AG20443 (cell line): ENCODE measurements at places on chromosomes 1 and 21.

DNA sequence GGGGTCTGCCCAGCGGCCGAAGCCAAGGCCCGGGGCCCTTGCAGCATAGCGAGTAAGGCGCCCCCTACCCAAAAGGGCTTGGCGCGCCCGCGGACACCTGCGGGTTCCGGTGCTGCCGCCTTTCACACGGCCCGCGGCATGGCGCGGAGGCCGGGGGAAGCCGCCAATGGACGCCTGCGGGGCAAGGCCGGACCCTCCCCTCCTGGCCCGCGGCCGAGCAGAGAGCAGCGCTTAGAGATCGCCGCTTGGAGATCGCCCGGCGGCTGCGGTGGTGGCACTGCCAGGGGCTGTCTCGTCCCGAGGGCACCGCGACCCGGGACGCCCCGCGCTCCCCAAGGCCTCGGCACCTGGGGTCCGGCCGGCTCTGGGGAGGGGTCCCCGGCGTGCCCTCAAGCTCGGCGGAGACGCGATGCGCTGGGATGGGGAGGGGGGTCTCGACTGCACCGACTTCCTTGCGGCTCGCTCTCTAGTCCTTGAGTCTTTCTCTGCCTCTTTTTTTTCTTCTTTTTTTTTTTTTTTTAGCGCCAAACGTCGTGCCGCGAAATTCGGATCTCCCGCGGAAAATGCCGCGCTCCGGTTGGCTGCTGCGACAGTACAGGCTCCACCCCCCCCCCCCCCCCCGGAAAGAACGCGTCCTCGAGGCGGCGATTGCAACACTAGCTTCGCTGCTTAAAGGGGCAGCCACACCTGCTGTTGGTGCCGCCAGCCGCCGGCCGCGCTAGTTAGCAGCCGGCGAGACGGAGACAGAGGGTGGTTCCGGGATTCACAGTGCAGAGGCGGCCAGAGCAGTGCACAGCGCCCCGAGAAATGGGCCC is at the start of gene E2F2:
Gene E2F2, minus strand, starts transcription at position 487 of the 815 bp plus-strand sequence. Its CDS starts 440 bp downstream, at position 47.
- DNase-seq = peak; percentile 99

GRCh38 chr21:38815060-38815405 is 9.3 kb downstream of the ETS2 start:
- DNase-seq = no peak

DNA sequence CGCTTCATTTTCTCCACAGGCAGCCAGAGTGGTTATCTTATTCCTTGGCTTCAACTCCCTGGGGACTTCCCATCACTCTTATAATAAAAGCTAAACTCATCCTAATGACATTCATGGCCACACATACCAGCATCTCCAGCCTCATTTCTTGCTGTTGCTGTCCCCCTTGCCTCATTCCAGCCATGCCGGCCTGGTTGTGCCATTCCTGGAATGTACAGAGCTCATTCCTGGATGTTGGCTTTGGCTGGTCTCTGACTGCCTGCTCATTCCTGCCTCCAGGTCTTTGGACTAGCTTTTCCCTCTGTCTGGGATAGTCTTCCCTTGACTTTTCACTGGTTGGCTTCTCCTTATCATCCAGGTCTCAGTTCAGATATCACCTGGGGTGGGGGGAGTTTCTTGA is 2.4 kb upstream of the PEF1 start:
- peak; percentile 80 for DNase-seq

DNA sequence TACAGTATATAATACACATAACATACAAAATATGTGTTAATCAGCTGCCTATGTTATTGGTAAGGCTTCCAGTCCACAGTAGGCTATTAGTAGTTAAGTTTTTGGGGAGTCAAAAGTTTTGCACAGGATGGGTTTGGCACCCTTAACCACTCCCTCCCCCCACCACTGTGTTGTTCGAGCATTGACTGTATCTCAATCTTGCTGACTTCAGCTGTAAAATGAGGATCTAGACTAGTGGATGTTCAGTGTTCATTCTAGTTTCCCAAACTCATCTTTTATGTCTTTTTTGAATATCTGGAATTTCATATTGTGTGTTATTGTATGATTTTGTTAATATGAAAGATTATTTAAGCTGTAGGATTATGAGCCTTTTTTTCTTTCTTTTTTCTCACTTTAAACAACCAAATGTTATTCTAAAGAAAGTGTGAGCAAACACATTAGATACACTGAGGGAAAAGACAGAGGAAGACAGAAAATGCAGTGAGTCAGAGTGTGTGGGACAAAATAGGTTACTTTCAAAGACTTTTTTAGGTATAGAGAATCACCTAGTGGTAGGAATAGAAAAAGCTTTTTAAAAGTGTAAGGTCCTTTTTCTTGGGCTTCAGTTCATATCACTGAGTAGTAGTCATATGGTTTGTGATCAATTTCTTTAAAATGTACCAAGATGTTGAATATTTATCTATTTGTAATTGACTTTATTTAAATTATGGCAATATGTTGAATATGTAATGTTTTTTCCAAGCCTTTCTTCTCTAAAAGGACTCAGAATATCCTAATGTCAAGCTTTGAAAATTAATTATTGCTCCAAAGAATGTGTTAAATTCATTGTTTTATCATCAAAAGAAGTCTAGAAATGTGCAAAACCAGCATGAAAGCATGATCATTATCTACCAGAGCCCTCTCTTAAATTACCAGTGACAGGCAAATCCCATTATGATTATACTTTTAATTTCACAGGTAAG is 17.9 kb upstream of the CENPF start:
- peak; percentile 55 for DNase-seq

- peak; percentile 93 for DNase-seq
Observed at GRCh38 chr1:58584082-58584895, 7.2 kb upstream of the TACSTD2 start.

GRCh38 chr1:37177230-37177864 is 143.0 kb upstream of the GRIK3 start:
- DNase-seq = peak; percentile 9

GRCh38 chr1:208203848-208204609 is 40.2 kb downstream of the PLXNA2 start:
- no peak for DNase-seq

DNA sequence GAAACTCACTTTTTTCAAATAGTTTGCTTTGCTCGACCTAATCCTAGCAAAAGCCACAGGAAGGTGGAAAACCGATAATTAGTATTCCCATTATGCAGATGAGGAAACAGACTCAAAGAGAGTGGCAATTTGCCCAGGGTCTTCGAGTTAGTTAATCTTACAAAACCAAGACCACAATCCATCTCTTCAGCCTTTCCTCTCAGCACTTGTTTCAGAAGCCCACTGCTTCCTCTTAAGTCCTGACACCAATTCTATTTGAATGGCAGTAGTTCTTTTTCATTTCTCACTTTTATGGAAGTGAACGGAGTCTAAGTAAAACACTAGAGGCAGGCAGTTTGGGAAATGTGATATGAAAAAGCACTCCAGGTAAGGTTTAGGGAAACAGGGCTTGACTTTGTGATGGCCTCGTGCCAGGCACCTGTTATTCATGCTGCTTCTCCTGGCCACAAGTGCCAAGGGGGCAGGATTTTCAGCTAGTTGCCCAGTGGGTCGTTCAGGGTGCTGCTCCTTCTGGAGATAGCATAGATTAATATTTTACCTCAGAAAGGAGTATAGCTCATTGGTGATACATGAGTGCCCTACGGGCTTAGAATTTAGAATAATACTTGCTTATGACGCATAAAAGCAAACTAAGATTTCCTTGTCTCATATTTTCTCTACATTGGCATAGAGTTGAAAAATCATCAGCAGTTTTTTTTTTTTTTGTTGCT is 76.6 kb upstream of the NRIP1 start:
- DNase-seq = no peak

- DNase-seq = no peak
Observed at GRCh38 chr1:151975311-151976014, 18.2 kb downstream of the S100A10 start.

GRCh38 chr1:116290085-116290705 is 82.8 kb upstream of the ATP1A1 start:
- DNase-seq = no peak

DNA sequence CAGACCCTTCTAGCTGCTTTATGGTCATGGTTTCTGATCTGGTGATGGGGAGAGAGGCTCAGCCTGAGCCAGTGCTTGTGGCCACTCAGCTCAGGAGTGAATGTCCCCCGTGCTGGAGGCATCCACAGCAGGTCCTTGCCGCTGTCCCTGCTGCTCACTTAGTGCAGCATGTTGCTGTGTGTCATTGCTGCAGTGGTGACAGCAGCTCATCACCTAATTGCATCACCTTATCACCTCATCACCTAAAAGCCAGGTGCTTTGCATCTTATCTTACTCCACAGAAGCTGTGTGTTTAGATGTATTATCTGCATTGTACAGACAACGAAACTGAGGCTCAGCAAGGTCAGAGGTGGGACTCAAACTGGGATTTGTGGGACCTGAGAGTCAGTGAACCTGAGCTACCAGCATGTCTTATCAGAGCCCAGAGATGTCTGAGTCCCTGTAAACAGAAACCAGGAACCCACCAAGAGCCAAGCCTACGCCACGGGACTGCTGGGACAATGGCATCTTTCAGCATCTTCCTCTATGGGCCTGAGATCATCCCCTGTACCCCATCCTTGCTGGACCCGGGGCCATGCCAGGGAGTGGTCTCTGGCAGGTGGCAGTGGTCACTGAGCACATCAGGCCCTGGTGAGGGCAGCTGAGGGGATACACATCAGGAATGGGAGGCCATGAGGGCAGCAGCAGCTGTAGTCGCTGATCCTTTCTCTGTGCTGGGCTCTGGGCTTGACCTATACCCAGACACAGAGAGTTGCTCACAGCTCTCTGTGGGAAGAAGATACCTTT is 6.5 kb downstream of the PODN start:
- no peak for DNase-seq

DNA sequence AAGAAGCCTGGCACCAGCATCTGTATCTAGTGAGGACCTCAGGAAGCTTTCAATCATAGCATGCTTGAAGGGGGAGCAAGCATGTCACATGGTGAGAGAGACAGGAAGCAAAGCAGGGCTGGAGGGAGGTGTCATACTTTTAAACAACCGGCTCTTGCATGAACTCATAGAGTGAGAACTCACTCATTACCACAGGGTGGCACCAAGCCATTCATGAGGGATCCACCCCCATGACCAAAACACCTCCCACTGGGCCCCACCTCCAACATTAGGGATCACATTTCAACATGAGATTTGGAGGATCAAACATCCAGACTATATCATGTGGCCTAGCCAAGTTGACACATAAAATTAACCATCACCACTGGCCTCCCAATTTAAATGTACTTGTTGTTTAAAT is 125.1 kb upstream of the KCND3 start:
- DNase-seq = no peak

DNA sequence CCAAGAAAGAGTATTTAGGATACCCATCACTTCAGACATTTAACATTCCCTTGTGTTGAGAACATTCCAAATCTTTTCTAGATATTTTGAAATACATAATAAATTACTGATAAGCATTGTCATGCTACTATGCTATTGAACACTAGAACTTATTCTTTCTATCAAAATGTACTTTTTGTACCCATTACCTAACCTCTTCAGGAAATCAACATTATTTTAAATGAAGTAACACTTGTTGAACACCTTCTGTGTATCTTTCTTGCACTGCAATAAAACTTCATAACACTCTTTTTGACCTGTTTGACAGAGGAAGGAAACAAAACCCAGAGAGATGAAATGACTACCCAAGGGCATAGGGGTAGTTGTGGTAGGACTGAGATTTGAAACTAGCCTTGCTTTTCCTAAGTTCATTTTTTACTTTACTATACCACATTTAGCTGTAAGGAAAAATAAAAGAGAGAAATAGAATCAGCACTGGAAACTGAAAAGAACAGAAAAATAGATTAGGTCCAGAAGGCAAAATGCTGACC is 99.4 kb downstream of the UCHL5 start:
- no peak for DNase-seq
